ENCODE measurements at places on chromosomes 5 and 9.

- DNase-seq = no peak
Measured at GRCh38 chr9:90189306-90189705, 453.3 kb downstream of the DIRAS2 start.

- DNase-seq = no peak
Measured at GRCh38 chr5:98085593-98085992, 687.9 kb upstream of the RGMB start.

DNA sequence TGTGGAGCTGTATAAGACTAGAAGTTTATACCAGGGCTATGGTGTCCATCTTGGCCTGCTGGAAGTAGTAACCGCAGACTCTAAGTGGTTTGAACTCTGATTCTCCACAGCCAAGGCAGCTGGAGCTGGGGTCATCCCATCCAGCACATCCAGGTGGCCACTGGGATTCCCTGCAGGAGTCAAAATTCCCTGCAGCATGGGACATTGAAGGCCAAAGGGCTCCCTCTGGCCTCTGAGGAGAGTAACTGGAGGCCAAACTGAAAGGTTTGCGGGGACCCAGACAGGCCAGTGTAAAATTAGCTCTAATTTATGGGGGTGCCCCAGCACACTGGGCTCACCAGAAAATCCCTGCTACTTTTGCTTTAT is 12.2 kb upstream of the PRXL2C start:
- DNase-seq = no peak

DNA sequence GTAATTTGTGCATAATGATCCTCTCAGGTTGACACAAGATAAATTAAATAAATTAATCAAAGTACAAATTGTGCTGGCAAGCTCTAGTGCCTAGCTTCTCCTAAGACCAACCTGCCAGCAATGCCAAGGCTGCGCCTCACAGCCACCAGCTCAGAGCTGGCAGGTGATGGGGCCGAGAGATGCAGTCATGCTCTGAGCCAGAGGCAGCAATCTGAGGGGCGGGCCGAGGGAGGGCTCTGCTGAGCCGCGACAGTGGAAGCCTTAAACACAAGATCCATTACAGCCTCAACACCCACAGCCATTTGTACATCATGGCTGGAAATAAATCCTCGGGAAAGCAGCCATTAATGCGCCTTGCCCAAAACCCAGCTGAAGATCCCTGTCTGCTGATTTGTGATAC is 20.3 kb downstream of the MED27 start:
- DNase-seq = no peak

DNA sequence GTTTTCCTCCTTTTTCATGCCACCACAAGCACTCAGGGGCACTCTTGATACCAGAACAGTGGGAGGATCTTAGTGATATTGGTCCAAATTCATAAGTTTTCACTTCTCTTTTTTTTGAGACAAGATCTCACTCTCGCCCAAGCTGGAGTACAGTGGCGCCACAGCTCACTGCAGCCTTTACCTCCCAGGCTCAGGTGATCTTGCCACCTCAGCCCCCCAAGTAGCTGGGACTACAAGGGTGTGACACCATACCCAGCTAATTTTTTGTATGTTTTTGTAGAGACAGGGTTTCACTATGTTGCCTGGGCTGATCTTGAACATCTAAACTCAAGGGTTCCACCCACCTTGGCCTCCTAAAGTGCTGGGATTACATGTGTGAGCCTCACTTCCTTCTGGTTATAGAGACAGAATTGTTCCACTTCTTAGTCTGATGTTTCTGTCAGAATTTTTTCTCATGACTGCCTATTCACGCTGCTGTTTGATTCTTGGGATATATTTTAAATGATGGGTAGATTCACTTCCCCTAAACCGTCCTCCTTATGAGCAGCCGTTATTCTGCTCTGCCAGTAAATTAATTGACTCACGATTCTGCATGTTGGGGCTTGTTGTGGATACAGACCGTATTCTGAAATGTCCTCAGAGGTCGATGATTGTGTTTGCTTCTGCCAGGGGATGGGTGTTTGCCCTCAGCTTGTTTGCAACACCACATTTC is 30.8 kb downstream of the MTAP start:
- DNase-seq = no peak

- no peak for DNase-seq
Measured at GRCh38 chr5:42015681-42016080, 90.6 kb downstream of the FBXO4 start.

Data from NCI-H460 (cell line).